ENCODE measurements at places on chromosomes 1 and 21.

- DNase-seq = no peak
These were observed 1.0 kb downstream of the PLPP3 start for GRCh38 chr1:56578138-56578962.

GRCh38 chr1:246528933-246529731 is 22.1 kb upstream of the SMYD3 start:
- no peak for DNase-seq

DNA sequence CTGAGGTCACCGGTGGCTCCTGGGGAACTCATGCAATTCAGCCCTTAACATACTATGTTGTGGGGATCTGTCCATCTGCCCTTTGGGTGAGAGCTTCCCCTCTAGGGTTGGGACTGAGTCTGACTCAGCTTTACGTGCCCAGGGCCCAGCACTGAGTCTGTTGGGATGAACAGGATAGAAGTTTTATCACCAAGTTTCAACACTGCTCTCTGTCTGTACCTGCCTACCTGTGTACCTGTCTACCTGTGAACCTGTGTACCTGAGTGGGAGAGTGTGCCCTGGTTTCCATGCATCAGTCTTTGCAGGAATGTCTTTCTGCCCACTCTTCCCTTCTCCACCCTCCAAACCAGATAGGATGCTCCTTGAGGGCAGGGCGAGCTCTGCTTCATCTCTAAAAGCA is 90.6 kb upstream of the POU3F1 start:
- DNase-seq = no peak

GRCh38 chr1:31762726-31763670 is 1.1 kb downstream of the ADGRB2 start:
- DNase-seq = no peak

- DNase-seq = no peak
These were observed 504.1 kb upstream of the ADGRL2 start for GRCh38 chr1:81296601-81297000.

DNA sequence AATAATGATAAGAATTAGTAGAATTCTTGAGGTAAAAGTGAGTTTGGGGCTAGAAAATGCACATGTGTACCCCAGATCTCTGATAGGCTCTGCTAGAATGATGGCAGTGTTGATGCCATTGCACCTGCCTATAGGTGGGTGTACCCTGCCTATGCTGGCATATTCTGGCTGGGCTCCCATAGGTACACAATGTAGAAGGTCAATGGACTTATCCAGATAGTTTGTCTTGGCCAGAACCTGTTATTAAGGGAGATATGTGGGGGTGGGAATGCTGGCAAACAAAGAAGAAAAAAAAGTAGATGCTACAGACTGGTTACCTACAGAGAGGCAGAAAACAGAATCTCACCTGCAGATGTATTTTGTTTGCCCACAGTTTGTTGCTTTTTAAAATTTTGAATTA is 14.1 kb upstream of the KLHDC8A start:
- no peak for DNase-seq

- DNase-seq = no peak
These were observed 10.4 kb upstream of the VSIG8 start for GRCh38 chr1:159872891-159873290.

GRCh38 chr1:153649863-153650235 is 8.7 kb upstream of the SNAPIN start:
- no peak for DNase-seq

DNA sequence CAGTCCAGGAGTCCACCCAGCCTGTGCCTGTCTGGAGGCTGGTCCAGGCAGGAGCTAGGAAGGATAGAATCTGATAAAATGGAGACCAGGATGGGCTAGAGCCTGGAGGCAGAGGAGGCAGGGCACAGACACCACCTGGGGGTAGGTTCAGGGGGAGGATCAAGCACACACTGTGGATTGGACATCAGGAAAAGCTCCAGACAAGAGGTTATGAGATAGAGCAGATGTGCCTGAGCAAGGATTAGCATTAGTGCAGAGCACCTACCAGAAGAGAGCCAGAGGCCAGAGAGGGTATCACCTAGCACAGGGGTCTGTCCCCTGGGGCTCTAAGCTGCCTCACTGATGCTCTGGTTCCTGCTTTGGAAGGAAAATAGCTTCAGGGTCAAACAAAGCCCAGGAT is 216.7 kb upstream of the ZC3H12A start:
- no peak for DNase-seq

GRCh38 chr1:75993661-75994060 is 61.5 kb upstream of the ASB17 start:
- DNase-seq = no peak

Measured in KG1 (cell line).